CD4-positive, alpha-beta memory T cell (primary cell): ENCODE measurements at places on chromosomes 1 and 21. TPM values are rescaled to one million over a fixed set of nuclear protein-coding genes. Genes with fewer than 3 reads are reported as not detected.

DNA sequence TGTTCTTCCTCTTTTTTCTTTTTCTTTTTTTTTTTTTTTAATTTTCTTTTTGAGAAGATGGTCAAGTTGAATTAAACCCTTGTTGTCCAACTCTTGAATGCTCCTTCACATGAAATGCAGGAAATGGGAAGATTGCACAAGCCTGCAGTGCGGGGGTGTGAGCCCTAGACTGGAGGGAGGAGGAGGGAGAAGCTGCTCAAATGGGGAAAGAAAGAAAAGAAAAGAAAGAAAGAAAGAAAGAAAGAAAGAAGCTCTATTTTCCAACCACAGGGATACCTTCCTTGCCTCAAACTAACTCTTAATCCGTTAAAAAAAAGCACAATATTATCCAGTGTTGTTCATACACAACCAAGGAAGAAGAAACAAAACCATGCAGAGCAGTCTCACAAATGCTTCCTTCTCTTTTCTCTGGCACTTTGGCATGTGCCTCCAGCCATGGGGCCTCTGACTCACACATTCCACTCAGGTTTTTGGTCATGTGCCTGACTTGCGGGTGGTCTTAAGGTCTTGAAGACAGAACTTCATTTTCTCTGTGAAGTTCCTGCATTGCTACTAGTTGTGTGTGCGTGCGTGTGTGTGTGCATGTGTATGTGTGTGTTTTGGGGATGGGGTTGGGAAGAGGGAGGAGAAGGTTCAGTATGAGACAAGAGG lies 276.1 kb downstream of the RPS6KC1 start:
- DNase-seq = no peak

DNA sequence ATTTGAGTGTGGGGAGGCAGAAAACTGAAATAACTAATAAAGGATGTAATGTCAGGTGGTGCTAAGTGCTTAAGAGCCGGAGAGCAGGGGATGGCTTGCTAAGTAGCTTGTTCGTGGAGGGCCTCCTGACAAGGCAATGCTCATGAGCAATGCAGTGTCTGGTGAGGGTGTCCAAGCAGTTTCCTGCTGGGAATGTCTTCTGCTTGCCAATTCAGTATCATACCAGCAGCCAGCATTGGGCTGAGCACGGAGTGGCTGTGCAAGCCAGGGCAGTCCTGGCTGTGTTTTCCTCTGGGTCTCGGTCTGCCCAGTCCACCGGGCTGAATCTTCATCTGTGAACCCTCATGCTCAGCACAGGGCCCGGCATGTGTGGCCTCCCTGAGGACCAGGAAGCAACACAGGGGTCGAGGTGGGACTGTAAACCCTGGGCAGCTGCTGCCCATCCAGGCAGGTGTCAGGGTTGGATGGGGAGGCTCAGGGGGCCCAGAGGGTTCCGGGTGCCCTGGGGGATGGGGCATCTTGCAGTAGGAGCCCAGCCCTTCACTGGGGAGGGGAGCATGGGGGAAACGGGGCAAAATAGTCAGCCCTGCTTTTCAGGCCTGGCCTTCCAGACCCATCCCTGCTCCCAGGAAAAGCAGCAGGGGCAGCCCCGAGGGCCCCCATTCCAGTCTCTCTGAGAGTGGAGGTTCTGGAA lies 27.5 kb downstream of the EDN2 start:
- DNase-seq = no peak

- no peak for DNase-seq
Observed at GRCh38 chr1:20250340-20250989, 40.2 kb upstream of the VWA5B1 start.

- no peak for DNase-seq
Observed at GRCh38 chr1:46464915-46465314, 24.7 kb upstream of the DMBX1 start.

- DNase-seq = no peak
Observed at GRCh38 chr1:198726455-198726854, 87.6 kb downstream of the PTPRC start.

- DNase-seq = no peak
Observed at GRCh38 chr1:183219616-183220009, 33.5 kb downstream of the LAMC2 start.

DNA sequence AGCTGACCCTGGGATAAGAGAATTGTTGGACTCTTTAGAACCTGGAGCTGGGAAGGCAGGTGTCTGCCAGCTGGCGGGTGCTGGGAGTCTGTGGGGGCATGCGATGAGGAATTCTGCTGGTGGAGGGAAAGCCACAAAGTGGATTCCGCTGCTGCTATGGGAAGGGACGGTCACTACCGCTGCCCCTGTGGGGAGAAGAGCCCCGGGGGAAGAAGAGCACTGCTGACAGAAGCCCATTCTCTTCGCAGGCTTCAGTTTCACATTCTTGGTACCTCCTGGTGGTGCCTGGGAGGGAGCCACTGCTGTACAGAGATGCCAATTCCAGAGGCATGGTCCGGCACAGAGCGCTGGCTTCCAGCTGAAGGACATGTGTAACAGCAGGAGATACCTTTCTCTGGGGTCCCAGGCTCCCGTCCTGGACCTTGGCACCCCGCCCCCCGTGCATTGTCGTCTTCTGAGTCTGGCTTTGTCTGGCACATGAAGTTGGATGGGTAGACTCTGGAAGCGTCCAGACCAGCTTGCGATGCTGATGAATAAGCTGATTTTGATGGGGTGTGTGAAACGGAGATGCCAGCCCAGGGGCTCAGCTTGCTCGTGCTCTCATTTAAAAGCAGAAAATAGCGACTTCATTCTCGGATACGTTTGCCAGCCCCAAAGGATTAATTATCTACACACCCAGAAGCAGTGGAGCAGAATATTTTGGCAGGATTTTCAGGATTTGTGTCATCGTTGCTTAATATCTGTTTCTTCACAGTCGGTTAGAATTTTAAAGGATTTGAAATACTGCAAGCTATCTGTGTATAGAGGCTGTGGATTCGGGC lies 13.2 kb downstream of the PDXK start:
- DNase-seq = no peak

GRCh38 chr21:16196001-16196400 lies 466.2 kb downstream of the USP25 start:
- DNase-seq = no peak

DNA sequence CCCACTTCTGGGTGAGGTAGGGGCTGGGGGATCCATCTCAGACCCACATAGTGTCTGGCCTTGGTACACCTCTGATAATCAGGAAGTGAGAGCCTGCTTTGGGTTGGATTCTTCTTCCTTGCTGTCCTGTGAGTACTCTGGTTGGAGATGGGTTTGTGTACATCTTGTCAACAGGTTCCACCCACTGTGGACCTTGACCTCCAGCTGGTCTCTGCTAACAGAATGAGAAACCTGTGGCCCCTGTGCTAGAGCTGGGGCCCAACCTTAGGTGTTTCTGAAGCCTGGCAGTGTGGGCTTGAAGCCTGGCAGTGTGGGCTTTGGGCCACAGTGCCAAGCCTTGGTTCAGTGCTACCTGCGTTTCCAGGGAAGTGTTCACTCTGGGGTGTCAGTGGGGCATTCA lies 2.6 kb downstream of the ZBTB48 start:
- no peak for DNase-seq

MCOLN2 gene
- total RNA-seq = 20.3 TPM

DNA sequence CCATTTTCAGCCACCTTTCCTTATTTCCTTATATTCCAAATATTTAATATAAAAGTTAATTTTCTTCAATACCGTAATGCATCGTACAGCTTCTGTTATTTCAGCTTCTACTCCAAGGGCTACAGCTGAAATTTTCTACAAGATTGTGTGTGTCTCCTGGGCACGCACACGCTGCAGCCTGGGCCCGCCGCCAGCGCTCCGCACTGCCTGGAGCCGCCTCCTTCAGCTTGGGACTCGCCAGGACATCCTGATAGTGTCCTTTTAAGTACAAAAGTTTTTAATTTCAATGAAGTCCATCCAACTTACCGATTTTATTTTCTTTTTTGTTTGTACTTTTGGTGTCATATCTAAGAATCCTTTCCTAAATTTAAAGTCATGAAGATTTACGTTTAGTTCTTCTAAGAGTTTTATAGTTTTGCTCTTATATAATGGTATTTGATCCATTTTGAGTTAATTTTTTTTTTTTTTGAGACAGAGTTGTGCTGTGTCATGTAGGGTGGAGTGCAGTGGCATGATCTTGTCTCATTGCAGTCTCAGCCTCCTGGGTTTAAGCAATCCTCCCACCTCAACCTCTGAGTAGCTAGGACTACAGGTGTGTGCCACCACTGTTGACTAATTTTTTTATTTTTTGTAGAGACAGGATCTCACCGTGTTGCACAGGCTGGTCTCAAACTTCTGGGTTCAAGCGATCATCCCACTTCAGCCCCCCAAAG lies 82.8 kb downstream of the AXDND1 start:
- no peak for DNase-seq

GRCh38 chr1:92484472-92485380 lies 2.0 kb downstream of the GFI1 start:
- peak; percentile 47 for DNase-seq

- DNase-seq = no peak
Observed at GRCh38 chr1:97461782-97462181, 459.1 kb downstream of the DPYD start.

CELA2B gene
- not detected for total RNA-seq

FAM151A gene
- not detected for total RNA-seq

DNA sequence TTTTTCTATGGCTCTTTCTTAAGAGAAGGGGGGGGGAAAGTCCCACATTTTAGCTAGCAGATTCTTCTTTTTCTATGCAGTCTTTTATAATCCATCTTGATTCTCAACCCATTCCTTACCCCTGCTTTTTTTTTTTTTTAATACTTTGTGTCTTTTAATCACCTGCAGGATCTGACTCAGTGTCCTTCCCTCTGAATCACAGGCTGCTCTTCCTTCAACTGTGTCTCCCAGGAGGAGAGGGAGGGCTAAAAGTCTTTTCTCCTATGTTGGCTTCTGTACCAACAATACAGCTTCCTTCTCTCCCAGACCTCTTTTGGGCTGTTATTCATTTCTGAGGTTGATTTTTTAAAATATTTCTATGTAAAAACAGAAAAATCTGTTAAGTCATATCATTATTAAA lies 686.2 kb downstream of the ADGRL2 start:
- DNase-seq = no peak

LACTBL1 gene
- total RNA-seq = not detected

- DNase-seq = no peak
Observed at GRCh38 chr1:2438038-2438437, 25.7 kb upstream of the PEX10 start.

LRRC39 gene
- 1.0 TPM for total RNA-seq

DNA sequence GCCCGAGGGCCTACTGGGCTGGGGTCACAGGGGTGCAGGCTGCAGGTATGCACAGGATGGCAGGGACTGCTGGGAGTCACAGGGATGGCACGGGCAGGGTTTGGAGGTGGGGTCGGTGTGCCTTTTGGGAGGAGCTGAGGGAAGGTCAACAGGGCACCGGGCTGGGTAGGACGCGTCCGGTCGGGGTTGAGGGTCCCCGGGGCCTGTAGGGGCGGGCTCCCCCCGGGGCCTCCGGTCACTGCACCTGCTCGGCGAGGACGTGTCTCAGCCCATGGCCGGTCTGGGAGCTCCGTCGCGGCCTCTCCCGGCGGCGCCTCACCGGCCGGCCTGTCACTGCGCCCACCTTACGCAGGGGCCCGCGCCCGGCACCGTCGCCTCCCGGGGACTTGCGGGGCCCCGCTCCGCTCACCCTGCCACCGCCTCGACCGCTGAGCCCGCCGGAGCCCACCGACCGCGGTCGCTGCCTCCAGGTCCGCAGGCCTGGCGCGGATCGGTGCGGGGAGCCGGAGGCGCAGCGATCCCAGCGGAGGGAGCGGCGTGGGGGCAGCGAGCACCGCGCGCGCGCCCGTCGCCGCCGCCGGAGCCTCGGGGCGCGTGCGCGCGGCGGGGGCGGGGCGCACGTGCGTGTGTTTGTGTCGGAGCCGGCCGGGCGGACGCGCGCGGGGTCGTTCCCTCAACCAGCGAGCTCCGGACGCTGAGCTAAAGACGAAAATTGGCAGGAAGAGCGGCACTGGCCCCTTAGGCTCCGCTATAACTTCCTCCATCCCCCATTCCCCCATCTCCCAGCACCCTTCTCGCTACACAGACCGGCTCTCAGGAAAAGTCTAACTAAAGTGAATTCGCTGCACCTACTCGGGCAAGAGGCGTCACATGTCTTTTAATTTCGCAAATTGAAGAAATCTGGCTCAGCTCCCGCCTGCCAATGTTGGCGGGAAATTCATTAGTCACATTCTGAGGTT lies at the start of gene AMIGO1:
TSS of gene AMIGO1 (minus strand) at position 552 of the 959 bp plus-strand sequence. CDS start 815 bp downstream, outside the sequence.
- peak; percentile 71 for DNase-seq

OPRD1 gene
- total RNA-seq = not detected

DNA sequence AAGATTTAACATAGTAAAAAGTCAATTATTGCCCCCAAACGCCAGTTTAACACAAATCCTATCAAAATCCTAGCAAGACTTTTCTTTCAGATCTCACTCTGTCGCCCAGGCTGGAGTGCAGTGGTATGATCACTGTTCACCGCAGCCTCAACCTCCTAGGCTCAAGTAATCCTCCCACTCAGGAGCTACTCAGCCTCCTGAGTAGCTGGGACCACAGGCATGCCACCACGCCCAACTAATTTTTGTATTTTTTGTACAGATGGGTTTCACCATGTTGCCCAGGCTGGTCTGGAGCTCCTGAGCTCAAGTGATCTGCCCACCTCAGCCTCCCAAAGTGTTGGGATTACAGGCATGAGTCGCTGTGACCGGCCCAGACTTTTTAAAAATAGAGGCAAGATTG lies 4.8 kb downstream of the SNIP1 start:
- no peak for DNase-seq

GUK1 gene
- 185 TPM for total RNA-seq

C1orf94 gene
- not detected for total RNA-seq

TMEM82 gene
- total RNA-seq = not detected

DNA sequence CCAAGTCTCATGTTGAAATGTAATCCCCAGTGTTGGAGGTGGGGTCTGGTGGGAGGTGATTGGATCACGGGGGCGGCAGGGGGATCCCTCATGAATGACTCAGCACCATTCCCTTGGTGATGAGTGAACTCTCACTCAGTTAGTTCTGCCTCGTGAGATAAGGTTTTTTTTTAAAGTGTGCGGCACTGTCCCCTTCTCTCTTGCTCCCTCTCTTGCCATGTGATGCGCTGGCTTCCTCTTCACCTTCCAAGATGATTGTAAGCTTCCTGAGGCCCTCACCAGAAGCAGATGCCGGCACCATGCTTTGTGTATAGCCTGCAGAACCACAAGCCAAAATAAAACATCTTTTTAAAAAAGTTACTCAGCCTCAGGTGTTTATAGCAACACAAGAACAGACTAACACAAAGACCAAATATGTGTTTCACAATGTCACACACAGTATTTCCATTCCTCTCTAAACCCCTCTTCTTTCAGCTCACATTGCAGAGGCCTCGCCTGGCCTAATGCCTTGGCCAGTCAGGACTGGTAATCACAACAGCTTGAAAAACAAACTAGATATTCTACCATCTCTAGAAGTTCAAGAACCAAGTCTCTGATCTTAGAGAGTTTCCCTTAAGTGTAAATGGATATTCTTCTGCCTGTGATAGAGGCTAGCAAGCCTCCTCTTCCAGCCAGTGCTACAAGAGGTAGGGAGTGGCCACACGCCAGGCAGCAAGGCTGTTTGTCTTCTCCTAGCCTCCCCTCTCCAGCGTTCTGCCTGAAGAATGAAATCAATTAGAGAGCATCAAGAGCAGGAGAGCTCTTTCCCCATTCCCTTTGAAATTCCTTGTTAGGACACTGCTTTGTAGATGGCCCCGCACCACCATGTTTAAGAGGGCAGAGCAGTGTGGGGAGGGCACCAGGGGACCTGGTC lies 19.6 kb upstream of the RAP1A start:
- no peak for DNase-seq

TNFSF4 gene
- total RNA-seq = 3.9 TPM

SPRR2A gene
- total RNA-seq = not detected

ATP6V1G3 gene
- total RNA-seq = not detected

LCE3E gene
- not detected for total RNA-seq
